ENCODE measurements at places on chromosomes 1 and 21.

DNA sequence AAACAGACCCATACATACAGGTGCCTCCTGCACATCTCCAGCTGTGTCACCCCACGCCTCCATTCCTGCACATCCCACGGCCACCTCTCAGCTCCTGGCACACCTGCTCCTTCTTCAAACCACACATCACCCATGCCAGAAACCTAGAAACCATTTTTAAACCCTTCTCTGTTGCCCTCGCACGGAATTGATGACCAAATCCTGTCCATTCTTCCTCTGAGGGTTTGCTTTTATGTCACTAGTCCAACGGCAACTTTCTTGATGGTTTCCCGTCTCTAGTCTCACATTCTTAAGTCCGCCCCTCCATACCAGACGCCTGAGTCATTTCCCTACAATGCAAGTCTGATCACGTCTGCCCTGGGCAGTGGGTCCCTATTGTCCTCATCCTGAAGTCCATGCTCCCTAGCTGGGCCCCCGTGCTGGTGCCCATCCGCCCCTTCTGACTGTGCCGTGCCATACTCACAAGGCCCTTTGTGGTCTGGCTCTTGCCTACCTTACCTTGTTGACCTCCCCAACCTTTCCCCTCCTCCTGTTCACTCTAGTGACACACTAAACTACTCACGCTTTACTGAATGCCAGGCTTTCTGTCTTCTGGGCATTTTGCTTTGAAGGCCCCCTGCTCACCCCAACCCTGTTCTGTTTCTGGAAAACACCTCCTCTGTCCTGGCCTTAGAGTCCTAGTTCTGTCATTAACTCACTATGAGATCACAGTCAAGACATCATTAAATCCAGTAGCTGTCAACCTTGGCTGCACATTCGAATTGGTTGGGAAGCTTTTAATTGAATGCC is 17.6 kb downstream of the SLC2A1 start:
- peak; percentile 46 for DNase-seq

- no peak for DNase-seq
Observed at GRCh38 chr1:44677201-44677766, 2.8 kb downstream of the ARMH1 start.

DNA sequence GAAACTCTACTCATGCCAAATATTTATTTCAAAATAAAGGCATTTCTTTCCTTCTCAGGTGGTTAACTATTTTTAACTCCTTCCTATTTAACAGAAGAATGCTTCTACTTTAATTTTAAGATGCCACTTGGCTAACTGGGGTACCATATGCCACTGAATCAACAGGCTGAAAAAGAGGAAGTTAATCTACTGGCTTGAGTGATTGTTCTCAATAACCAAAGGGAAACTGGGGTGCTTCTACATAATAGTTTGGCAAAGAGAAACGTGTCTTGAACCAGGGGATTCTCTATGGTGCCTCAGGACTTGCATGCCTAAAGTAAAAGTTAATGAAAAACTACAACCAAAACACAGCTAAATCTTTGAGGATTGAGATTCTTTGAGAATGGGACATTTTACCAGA is 142.6 kb downstream of the DENND1B start:
- no peak for DNase-seq

GRCh38 chr1:167663002-167663772 is 33.2 kb downstream of the RCSD1 start:
- no peak for DNase-seq

DNA sequence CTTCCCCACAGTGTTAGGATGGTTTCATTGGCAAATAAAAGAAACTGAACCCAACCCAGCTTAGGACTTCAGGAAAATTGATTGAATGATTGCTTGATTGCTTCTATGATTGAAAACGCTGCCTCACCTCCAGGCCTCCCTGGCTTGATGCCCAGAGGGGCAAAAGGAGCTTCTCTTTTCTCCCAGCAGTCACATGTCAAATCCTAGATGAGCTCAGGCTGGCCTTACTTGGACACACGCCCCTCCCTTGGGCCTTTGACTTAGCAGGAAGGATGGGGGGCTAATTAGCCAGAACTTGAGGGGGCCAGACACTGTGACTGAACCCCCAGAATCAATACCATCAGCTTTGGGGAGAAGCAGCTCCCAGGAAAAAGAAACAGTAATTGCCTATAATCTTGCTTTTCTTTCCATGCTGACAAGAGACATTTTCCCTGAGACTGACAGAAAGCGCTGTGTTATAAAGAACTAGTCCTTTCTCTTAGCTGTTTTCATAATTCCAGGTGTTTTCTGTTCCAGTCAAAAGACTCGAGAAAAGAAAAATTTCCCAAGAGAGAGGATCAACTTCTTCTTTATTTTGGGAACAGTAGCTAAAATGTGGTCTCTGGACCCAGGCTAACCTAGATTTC is 50.8 kb upstream of the ATP5PO start:
- no peak for DNase-seq

- DNase-seq: no peak
Observed at GRCh38 chr1:29575826-29576225, 339.5 kb downstream of the PTPRU start.

- no peak for DNase-seq
Observed at GRCh38 chr1:1832166-1832565, 53.9 kb upstream of the NADK start.

- DNase-seq: no peak
Observed at GRCh38 chr21:42777757-42778344, 101.5 kb downstream of the WDR4 start.

GRCh38 chr21:33033094-33033951 is 7.6 kb downstream of the OLIG2 start:
- no peak for DNase-seq

- DNase-seq: no peak
Observed at GRCh38 chr1:40094466-40095110, 2.5 kb downstream of the PPT1 start.

DNA sequence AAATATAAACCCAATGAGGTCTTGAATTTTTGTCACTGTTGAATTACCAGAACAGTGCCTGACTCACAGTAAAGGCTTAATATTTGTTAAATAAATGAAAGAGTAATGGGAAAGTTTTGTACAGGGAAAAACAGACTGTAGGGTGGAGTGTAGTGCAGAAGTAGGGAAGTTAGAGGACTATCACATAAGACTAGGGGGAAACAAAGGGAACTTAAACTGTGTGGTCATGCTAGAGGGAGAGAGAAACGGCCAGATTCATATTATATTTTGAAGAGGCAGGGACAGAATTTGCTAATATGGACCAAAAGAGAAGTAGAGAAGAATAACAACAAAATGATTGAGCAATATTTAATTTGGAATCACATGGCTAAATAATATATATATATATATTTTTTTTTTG is 14.8 kb downstream of the CTSK start:
- no peak for DNase-seq

DNA sequence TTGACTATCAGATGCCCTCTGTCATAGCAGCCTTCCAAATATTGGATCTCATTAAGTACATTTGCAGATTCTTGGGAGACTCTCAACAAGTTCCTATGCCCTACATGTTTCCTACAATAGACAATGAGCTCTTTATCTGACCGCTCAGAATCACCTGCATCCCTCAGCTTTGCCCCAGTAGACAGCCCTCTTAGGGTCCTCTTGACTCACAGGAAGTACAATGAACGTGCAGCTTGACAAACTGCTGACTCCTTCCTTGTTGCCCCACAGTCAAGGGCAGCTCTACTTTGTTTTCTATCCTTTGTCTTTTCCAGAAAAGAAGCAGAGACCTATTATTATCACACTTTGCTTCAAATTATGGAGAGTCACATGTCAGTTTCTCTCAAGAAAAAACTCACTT is 27.6 kb downstream of the SLC44A5 start:
- no peak for DNase-seq

- no peak for DNase-seq
Observed at GRCh38 chr1:3372317-3372716, 82.1 kb upstream of the ARHGEF16 start.

DNA sequence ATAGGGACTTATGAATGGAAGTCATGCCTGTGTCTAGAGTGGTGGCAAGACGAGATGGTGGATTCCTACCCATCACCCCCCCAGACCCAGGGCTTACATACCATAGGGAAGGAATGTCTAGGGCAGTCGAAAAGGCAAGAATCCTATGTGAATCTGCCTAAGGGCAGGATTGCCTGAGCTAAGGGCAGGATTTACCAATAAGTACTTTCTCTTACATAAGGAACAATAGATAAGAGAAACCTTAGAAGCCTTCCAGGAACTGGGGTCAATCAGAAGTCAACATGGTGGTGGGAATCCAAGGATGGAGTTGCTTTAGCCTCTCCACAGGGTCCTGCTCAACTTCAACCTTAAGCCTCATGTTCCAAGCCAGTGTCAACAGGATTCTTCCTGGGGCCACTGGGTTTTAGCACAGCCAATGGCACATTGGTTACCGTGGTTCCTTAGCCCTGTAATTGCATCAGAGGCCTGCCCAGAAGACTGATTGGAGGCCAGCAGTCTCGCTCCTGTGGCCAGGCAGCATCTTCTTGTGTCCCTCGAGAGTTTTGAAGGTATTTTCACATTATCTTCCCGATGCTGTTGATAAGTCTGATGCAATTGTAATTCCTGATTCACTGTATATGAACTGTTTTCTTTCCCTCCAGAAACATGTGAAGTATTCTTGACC is 20.7 kb downstream of the BACE2 start:
- DNase-seq: no peak

DNA sequence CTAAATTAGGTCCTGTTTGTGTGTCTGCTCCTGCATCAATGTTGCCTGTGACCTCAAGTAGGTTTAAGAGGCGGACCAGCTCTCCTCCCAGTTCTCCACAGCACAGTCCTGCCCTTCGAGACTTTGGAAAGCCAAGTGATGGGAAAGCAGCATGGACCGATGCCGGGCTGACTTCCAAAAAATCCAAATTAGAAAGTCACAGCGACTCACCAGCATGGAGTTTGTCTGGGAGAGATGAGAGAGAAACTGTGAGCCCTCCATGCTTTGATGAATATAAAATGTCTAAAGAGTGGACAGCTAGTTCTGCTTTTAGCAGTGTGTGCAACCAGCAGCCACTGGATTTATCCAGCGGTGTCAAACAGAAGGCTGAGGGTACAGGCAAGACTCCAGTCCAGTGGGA is 79.9 kb downstream of the PRDM2 start:
- DNase-seq: no peak

DNA sequence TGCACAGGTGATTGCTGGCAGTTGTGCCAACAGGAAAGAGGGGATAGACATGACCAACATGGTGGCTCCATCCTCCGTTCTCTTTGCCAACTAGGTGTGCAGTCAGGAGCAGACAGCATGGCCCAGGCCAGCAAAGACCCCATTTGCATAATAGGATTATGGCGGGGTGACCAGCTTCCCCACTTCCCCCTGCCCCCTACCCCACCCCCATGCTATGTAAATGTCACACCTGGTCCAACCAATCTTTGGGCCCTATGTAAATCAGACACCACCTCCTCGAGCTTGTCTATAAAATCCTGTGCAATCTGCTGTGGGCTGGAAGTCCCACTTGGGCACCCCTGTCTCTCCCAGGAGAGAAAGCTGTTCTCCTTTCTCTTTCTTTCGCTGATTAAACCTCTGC is 146.0 kb downstream of the SLC30A10 start:
- no peak for DNase-seq

DNA sequence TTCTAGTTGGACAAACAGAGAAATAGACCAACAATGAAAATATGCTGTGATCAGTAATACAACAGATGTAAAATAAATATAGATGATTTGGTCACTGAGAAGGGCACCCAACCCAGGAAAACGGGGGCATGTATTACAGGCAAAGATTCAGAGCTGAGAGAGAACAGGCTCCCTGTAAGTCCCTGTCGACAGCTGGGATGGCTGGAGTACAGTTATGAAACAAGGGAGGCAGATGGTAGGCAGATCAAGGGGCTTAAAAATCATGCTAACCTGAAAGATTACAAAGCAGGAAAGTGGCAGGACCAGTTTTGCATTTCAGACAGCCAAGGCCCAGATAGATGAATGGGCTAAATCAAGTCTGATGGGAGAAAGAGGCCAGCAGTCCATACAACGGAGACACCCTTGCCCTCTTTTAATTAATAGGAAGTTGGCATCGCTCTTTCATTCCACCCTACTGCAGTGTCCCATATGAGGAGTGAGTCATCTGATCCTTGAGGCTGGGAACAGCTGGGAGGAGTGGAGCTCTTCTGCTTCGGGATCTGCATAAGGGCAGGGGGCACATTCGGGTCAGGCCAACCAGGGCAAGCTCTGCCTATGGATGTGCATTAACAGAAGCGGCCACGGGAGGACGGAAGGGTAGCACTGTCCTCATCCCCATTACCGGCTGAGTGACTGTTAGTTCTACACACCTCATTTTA is 171.1 kb downstream of the DAB1 start:
- no peak for DNase-seq

DNA sequence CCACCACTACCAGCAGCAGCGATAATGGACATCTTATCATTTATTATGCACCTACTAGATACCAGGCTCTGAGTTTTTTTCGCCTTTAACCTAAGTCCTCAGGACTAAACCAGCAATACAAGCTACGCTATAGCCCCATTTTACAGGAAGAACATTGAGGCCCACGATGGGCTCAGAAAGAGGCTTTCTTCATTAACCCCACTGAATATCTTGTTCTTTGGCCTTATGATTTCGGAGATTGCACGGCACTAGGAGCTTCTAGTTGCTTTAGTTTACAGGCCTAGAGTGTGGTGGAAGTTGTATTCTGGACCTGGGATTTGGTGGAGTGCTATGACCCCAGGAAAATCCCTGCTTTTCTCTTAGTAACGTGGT is 1.5 kb downstream of the SESN2 start:
- DNase-seq: no peak

DNA sequence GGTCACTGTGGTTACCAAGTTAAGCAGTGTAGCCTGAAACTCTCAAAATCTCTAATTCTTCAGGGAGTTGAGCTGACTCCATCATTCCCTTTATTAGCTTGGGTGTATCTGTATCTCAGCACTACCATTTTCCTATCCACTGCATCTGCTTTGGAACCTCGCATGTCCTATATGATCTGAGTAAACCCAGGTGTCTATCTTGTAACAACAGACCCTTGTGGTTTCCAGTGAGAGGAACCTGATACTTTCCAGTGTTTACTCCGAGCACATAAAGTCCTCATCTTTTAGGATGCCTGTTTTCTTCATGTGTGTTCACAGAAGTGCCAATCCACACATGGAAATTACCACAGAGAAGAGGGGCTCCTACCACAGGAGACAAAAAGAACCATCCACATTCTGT is 650.4 kb downstream of the LMO4 start:
- DNase-seq: no peak

- no peak for DNase-seq
Observed at GRCh38 chr1:12536023-12536639, 81.9 kb downstream of the DHRS3 start.

- no peak for DNase-seq
Observed at GRCh38 chr1:231558708-231559185, 30.3 kb downstream of the TSNAX start.

DNA sequence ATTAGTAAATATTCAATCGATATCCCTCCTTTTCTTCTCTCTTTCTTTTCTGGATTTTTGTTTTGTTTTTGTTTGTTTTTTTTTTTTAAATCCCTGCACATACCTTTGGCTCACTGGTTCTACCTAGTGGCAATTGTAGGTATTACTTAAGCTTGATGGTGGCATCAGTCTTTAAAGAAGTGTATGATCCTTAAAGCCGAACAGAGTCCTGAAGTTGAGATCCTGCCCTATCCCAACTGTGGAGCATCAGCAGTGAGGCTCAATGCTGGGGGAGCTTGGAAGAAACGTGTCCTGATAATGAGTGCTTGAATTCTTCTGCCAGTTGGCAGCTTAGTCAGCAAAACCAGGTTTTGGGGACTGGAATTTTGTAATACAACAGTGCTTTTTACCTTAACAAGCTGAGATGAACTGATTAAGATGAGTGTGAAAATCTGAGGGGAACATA is 60.8 kb downstream of the FASLG start:
- no peak for DNase-seq

- DNase-seq: no peak
Observed at GRCh38 chr1:108513044-108513415, 46.9 kb upstream of the EEIG2 start.

Data from left hindlimb (tissue), 1 donor.